ENCODE measurements at places on chromosomes 5 and 9.
A peak's percentile ranks its signal among the peaks of the same experiment; 100 is the strongest.

DNA sequence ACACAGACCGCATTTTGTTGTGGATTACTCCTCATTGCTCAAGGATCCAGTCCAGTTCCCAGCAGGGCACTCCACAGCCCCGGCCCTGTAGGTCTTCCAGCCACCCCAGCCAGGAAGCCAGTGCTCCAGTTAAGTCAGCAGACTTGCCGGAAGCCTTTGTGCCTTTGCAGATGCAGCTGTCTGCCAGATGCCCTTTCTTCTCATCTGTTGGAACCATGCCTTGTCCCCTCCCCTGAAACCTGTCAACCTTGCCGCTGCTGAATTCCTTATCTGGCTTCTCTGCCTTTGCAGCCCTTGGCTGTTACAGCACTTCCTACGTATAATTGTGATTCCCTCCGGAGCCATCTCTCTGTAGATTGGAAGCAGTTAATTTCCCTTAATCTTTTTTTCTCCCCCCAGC is 28.4 kb downstream of the PSAT1 start:
- no peak for DNase-seq

DNA sequence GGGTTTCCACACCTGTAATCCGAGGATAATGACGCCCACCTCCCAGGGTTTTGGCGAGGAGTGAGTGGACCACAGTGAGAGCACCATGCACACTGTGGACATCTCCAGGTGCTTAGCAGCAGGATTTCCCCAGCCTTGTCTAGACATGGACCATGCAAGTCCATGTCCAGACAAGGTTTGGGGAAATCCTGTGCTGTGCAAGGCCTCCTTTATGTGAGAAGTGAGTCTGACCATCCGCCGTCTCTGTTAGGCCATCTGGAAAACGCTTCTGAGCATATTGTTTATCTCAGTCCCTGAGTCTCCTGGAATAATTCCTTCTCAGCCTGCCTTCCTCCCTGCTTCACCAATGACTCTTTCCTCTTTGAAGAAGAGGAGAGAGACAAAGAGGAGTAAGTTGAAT is 26.2 kb upstream of the TNFAIP8 start:
- no peak for DNase-seq

GRCh38 chr5:95621839-95622629 is 2.1 kb downstream of the GPR150 start:
- DNase-seq: no peak

DNA sequence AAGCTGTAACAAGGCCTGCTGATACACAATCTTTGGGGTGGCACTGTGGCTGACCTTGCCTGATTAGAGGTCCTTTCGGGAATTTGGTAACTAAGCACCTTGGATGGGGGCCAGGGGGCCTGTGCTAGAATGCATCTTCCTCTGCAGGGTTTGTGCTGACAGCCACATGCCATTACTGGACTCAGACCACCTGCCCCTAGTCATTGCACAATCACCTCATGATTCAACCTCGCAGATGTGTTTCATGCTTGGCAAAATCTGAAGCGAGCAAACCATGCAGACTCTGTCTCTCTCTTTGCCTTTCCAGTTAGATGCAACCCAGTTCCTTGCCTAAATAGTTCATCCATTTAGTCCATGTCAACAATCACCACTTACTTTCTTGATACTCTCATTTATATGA is 96.5 kb upstream of the ERCC6L2 start:
- no peak for DNase-seq

DNA sequence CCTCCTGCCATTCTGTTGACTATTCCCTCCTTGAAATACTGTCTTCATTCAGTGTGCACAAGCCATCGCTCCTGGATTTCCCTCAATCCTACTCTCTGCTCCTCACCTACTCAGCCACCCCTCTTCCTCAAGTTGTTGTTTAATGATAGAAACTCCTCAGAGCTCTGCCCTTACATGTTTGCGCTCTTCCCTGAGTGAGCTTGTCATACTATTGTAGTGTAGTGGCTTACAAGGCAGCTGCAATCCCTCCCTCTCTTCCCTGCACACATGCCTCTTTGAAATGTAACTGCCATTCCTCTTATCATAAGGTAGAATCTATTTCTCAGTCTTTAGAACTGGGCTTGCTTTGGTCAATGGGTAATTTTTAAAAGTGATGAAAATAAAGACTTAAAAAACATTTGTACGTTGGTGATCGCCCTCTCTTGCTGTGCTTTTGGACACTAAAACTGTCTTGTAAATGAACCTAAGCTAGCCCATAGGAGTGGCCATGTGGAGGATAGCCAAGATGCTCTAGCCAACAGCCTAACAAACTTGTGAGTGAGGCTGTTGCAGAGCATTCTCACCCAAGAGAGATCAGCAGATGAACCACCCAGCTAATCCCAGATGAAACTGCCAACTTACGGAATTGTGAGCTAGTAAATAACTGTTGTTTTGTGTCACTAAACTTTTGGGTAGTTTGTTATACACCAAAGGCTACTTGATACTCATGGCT is 18.1 kb upstream of the SMAD5 start:
- no peak for DNase-seq

GRCh38 chr5:163399923-163400322 is 37.5 kb upstream of the CCNG1 start:
- DNase-seq: no peak

GRCh38 chr5:57537811-57538210 is 55.2 kb upstream of the ACTBL2 start:
- no peak for DNase-seq

DNA sequence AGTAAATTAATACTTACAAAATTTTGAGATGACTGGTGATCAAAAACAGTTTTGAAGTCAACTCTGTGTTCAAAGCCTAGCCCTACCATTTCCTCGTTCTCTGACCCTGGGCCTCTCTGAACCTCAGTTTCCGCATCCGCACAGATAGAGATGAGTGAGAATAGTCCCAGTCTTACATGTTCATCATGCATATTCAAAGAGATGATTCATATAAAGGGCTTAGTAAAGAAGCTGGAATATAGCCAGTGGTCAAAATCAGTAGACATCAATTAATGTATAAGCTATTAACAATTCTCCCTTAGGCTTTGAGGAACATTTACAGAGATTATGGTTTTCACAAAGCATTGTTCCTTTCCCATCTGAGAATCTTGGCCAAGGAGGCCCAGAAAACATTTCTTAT is 250.6 kb downstream of the SPOCK1 start:
- DNase-seq: no peak

DNA sequence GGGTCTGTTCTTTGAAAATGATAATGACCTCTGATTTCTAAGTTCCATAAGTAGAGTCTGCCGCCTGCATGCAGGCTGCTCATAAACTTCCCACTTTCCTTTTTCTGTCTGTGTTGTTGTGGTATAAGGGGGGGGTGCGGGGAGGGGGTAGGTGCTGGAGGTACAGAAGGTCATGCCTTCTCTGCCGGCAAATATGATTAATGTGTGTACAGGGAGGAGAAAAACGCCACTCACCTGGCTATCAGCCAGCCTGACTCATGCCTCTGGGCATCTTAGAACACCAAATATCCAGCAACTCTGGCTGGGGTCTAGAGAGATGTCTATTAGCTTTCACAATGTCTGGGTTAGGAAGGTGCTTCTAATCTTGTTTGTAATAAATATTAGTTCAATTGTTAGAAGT is 128.3 kb downstream of the EFNA5 start:
- no peak for DNase-seq

DNA sequence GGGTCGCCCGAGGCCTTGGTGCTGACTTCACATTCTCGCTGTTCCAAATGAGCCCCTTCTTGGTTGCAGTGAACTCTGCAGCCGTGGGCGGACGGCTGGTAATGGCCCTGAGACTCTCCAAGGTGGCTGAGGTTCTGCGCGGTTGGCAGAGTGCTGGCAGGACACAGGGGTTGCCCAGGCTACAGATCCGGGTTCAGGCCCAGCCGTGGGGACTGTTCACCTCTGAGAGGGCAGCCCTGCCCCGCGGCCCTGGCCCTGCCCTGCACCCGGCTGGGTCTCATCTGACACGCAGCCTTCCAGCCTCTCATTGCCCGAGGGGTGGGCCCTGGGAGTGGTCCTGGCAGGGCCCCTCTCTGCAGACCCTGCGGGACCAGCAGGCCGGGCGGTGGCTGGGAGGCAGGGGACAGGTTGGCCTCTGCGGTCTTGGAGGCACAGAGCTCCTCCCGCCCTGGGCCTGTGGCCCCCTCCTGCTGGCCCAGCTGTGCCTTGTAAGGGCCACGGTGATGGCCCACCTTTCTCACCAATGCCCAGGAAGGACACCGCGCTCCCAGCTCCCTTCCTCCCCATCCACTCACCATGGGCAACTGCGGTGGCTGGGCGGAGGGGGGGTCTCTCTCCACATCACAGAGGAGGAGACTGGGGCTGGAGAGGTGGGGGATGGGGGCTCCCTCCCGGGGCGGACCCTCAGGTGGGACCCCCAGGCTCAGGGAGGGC is 51.6 kb downstream of the AHRR start:
- DNase-seq: no peak

DNA sequence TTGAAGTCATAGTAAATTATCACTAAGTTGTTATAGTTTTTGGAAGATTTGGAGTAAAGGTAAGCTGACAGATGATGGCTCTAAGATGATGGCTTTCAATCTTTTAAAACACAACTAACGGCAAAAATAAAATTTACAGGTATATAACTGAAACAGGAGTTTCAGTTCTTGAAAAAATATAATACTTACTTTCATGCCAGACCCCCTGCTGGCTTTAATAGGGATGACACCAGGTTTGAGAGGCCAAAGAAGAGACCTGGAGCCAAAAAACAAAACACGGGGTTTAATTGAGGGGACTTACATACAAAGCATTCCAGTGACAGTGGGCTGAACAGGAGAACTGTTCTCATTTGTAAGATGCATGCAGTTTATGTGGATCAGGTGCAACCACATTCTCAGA is 301.7 kb upstream of the PCSK5 start:
- DNase-seq: no peak

DNA sequence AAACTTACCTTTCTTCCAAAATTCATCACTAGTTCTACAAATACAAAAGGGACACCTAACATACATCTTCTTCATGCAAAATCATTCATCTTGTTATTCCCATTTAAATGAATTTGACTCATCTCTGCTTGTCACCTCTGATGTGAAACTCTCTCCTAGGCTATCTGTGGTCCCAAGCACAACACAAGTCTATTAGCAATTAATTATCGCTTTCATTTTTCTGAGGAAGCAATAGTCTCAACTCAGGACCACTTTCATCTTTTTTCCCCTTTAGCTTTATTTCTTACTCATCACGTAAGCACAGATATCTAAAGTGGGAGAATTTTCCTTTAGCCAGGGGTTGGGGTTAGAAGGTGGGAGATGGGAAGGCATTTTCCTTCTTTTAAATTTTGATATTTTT is 131.9 kb downstream of the ST8SIA4 start:
- no peak for DNase-seq

DNA sequence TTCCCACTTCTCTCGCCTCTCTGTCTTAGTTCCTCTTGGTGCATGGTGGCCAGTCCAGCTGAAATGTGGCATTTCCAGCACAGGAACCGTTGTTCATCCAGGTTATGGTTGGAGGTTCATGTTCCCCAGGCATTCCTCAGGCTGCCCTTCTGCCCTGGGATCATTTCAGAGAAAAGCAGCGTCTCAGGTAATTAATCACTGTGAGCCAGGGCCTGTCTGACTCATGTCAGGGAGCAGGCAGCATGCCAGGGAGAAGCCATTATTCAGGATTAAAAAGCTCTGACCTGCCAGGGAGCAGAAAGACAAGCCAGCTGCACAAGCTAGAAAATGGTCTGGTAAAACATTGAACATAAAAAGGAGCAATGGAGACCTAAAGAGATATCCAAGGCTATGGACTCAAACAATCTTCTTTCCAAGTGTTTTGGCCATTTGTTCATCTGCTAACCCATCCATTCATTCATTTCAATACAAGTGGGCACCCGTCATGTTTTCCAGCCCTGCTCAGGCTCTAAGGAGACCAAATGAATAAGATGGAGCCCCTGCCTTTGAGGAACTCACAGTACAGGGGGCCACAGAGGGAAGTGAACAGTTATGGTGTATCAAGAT is 241.4 kb downstream of the DRD1 start:
- DNase-seq: no peak

GRCh38 chr9:94145640-94146039 is 61.4 kb downstream of the PTPDC1 start:
- no peak for DNase-seq

- no peak for DNase-seq
Measured at GRCh38 chr5:147234239-147234824, 494 bp upstream of the STK32A start.

DNA sequence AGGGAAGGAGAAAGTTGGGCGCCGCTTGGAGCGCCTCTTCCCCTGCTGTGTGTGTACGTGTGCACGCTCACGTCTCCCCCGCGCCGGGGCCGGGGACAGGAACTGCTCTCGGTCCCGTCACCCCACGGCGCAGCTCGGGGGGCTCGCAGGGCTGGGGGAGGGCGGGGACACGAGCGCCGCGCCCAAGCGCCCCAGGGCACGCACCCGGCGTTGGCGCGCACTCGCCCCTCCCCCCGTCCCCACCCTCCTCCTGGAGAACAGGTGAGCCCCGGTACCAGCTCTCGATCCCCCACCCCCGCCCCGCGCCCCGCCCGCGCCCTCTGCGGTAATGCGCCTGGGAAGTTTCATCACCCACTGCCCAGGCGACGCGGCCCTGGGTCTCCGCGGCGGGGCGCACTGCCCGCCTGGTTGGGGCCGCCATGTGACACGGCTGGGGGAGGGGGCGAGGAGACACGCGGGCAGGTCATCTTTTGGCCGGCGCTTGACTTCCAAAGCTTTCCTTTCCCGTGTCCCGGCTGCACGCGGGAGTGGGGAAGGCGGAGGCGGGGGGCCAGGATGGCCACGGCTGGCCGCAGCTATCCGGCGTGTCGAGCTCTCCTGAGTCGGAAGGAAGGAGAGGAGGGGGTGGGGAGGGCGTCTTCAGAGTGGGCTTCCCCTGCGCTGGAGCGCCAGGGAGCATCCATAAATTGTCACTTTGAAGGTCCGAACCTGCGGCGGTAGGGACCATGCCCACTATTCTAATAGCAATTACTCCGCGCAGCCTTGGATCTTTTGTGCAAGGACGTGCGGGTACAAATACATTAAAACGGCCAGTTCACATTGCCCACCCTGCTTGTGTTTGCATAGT is 1.5 kb upstream of the STC2 start:
- DNase-seq: peak; percentile 57

GRCh38 chr9:75452512-75452911 is 364.2 kb downstream of the OSTF1 start:
- no peak for DNase-seq

GRCh38 chr9:98765256-98765655 is 31.1 kb downstream of the ANKS6 start:
- DNase-seq: no peak

GRCh38 chr9:120438111-120438510 is 141.9 kb downstream of the CDK5RAP2 start:
- DNase-seq: no peak

- no peak for DNase-seq
Measured at GRCh38 chr9:96612105-96612965, 7.3 kb downstream of the CDC14B start.

- DNase-seq: no peak
Measured at GRCh38 chr9:71703172-71703872, 65.0 kb downstream of the CEMIP2 start.

- DNase-seq: no peak
Measured at GRCh38 chr9:24672336-24672735, 126.6 kb upstream of the IZUMO3 start.

DNA sequence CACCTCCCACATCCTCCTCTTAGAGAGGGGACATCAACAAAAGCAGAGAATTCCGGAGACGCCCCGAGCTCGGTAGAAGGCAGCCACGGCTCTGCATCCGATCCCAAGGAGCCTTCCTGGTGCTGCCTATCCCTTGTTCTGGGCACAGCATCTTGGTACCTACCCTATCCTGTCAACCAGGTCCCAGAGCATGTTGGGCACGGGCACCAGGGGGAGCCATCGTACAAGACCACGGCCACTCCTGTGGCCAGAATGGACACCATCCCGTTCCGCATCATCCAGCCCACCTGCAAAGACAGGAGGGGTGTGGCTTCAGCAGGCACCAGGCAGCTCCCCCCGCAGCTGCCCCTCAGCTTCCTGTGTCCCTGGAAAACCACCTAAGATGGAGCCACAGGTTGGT is 62.7 kb upstream of the ZNF354A start:
- DNase-seq: no peak
